Stimulated activated CD4-positive, alpha-beta T cell treated with anti-CD3 and anti-CD28 coated beads, Interleukin-12 subunit alpha, Interleukin-12 subunit beta, amount 100 ng/mL, for 48 hours (primary cell): ENCODE measurements at places on chromosomes 7 and 10.

GRCh38 chr10:93899109-93899508 is 5.3 kb downstream of the SLC35G1 start:
- DNase-seq: no peak

GRCh38 chr7:121083138-121083789 is 94.8 kb downstream of the CPED1 start:
- no peak for DNase-seq

DNA sequence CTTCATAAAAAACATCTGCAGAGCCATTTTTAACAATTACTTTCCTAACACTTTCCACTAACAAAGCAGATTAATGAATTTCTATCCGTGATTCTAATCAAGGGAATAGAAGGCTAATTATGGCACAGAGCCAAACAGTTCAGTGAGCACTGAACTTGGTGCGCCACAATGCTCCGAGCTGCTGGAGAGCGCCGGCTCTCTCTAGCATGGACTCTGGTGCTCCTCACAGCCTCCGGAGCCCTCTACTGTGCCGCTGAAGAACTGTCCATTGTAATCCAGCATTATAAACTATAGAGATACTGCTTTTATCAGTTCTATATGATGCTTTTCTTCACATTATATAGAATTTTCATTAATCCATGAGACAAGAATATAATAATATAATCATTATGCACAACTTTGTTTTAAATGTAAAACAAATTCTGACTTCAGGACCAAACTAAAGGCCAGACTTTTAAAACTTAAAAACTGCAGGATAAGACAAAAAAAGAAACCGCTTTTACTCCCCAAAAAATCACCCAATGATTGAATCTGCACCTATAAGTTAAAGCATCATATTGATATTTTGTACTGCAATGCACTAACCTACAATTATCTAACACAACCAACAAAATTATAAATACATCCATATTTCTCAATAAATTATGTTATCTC is 123.6 kb downstream of the RNF32 start:
- DNase-seq: no peak

GRCh38 chr10:84801156-84801555 is 472.8 kb downstream of the CCSER2 start:
- no peak for DNase-seq
